Stimulated activated CD4-positive, alpha-beta T cell treated with anti-CD3 and anti-CD28 coated beads, Interleukin-1b, Interleukin-23, amount 100 ng/mL, for 1 hour (primary cell): ENCODE measurements at places on chromosomes 2 and 18.
A peak's percentile ranks its signal among the peaks of the same experiment; 100 is the strongest.

- no peak for DNase-seq
These were observed 12.1 kb downstream of the NEURL3 start for GRCh38 chr2:96493072-96493471.

DNA sequence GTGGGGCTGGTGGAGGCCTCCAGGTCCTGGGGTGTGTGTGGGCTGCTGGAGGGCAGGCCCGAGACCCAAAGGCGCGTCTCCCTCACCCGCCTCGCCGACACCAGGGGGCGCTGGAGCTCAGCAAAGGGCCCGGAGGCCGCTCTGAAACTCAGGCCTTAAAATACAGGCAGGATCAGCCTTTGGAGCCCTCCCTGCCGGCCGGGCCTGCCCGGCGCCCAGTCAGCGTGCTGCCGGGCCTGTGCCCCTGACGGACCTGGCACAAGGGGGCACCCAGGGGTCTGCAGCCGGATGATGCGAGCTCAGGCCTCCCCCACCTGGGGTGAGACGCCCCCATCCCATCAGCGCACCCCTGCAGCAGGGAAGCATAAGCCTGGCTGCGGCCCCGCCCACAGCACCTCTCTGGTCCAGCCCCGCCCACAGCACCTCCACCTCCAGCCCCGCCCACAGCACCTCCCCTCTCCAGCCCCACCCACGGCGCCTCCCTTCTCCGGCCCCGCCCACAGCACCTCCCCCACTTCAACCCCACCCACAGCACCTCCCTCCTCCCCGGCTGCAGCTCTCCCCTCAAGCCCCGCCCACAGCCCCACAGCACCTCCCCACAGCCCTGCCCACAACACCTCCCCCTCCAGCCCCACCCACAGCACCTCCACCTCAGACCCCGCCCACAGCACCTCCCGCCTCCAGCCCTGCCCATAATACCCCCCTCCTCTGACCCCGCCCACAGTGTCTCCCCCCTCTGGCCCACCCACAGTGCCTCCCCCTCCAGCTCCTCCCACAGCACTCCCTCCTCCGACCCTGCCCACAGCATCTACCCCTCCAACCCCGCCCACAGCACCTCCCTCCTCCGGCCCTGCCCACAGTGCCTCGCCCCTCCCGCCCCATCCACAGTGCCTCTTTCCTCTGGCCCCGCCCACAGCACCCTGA is 92.8 kb upstream of the OTOS start:
- DNase-seq: peak; percentile 59

DNA sequence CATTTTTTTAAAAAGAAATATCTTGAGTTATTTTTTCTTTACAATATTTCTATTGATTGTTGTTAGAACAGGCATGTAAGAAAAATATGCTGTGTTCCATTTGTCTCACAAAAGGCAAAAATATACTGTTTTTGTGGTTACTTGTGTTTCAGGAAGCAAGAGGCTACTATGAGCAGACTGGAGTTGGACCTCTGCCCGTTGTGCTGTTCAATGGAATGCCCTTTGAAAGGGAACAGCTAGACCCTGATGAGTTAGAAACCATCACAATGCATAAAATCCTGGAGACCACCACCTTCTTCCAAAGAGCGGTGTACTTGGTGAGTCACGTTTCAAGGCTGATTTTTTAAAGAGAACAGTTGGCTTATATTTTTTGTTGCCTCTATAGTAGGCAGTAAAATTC is 54.7 kb downstream of the UGGT1 start:
- DNase-seq: no peak

DNA sequence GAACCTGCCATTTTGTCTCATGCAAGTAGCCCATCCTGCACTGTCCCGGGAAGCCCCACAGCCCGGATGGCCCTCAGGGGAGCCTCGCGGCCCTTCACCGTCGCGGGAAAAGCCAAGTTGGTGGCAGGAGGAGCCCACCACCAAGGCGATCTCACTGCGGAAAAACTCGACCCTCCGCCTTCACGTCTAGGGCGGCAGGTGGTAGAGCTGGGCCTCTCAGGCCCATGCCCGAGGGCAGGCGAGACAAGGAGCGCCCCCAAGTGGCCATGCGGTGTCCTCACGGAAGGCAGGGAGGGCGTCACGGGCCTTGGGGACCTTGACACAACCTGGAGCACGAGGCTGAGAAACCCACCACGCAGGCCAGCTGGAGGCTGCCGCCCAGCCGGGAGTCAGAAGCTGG is 34.8 kb upstream of the SKA1 start:
- DNase-seq: no peak

- DNase-seq: no peak
These were observed 30.8 kb upstream of the LRP2 start for GRCh38 chr2:169393068-169393590.

- DNase-seq: no peak
These were observed 12.5 kb upstream of the TEX261 start for GRCh38 chr2:71006955-71007799.

- no peak for DNase-seq
These were observed 157.3 kb upstream of the ALKAL2 start for GRCh38 chr2:444937-445884.

- DNase-seq: no peak
These were observed 144.4 kb downstream of the MREG start for GRCh38 chr2:215868846-215869543.
